Right ventricle myocardium superior (tissue), 1 donor: ENCODE measurements at places on chromosomes 3 and 15. TPM values are rescaled to one million over a fixed set of nuclear protein-coding genes. Genes with fewer than 3 reads are reported as not detected.

- no peak for DNase-seq
Observed at GRCh38 chr3:73479325-73479724, 145.4 kb downstream of the PDZRN3 start.

DNA sequence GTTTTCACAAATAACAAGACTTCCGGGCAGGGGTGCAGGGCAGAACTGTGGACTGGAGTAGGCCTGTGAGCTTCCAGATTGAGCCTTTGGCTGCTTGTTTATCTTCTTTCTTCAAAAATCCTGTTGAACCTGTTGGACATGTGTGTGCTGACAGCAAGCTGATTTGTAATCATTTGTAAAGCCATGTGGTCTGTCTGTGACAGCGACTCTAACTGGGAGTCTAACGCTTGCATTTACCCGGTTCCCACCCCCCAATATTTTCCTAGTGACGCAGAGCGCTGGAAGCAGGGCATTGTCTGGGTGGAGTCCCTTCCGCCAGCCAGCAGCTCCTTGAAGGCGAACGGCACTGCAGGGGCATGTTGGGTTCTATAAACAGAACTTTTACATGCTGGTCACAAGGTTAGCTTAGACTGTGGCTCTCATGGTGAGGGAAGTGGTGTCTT, 85.7 kb upstream of the MYZAP start:
- DNase-seq: peak; percentile 56

The RYR3 gene
- not detected for total RNA-seq

- DNase-seq: no peak
Observed at GRCh38 chr15:101013769-101014675, 94.9 kb downstream of the LRRK1 start.

GRCh38 chr15:49023354-49023753, 22.9 kb downstream of the SECISBP2L start:
- no peak for DNase-seq
